ENCODE measurements at places on chromosomes 3 and 15.
A peak's percentile ranks its signal among the peaks of the same experiment; 100 is the strongest.

DNA sequence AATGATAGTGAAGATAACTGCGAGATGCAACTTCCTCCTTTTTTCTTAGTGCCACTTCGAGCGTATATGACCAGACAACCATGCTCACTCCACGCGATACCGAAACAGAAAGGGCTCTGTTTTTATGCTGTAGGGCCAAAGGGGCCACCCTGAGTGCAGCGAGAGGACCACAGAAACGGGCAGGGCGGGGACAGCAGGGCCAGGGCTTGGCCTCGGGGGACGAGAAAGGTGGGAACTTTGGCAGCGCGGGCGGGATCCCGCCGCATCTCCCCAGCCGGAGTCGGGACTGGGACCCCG lies 483 bp downstream of the VPS13C start:
- peak; percentile 44 for DNase-seq

GRCh38 chr15:42144841-42145375 lies 11.5 kb downstream of the PLA2G4F start:
- no peak for DNase-seq

- no peak for DNase-seq
Measured at GRCh38 chr15:70923311-70924080, 30.9 kb downstream of the LRRC49 start.

DNA sequence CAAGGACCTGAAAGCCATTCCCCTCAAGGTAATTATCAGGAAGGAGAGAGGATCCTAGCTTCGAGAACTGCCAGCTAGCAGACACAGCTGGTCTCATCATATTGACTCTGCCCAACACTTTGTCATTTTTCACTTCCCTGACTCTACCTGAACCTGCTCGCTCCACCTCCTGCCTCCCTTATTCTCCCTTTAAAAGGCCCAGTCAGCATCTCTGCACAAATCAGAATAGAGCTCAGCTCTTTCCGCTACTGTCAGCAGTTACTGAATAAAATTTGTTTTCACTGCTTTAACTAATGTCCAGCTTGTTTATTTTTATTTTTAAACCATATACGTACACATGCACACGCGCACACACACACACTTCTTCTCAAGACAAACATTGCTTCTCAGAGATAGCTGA lies 57.2 kb upstream of the MCF2L2 start:
- no peak for DNase-seq

DNA sequence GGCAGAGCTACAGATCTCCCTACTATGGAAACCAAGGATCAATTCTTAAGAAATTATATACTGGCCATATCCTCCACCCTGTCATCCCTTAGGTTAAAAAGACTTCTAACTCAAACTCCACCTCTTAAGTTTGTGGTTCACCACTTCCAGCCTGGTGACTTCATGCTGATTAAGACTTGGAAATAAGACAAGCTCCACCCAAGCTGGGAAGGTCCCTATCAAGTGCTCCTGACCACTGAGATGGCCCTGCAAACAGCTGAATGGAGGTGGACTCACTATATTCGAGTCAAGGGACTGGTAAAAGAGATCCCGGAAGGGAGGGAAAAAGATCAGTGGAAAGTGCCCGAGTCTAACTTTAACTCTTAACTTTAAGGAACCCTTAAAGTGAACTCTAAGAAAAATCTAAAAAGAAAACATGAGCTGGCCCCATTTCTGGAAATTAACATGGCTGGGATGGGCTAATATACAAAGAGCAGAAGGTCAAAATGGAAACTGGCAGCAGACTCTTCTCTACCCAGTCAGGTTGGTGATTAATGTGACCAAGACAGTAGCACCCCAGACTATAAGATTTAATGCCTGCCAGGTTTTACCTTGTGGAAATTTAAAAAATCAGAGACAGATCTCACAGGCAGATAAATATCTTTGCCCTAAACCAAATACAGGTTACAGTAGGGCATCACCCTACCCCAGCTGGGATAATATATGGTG lies 43.9 kb downstream of the PPCDC start:
- DNase-seq = no peak

DNA sequence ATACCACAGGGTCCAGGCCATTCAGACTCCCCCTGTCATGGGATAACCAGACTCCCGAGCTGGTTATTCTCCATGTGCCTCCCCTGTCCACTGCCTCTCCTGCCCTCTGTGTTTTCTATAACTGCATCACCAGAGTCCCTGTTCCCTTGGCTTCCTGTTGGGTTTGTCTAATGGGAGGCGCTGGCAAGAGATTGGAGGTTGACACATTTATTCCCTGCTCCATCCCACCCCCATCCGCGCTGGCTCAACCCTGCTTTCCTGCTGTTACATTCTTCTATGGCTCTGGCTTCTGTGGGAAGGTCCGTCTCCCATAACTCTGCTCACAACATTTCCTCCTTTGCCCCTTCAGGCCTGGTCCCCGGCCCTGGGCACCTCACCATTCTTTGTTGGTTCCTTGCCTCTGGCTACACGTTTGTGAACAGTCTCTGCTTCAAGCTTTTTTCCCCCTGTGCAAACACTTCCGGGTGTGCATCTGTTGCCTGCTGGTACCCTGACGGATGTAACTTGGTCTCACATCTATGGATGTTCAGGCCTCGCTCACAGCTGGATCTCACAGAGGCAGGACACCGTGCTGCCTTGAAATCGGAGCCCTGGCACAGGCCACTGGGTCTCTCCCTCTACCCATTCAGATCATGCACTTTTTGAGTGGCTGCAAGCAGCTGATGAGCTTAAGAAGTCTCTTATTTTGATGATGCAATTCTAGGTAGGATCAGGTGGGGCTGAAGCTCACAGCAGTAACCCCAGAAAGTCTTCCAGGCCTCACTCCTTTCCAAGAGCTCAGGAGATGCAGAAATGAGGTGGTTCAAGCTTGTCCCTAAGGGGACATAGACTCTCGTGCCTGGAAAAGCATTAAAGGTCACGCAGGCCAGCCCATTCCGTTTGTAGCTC lies 68.6 kb upstream of the ATP13A3 start:
- DNase-seq = no peak

DNA sequence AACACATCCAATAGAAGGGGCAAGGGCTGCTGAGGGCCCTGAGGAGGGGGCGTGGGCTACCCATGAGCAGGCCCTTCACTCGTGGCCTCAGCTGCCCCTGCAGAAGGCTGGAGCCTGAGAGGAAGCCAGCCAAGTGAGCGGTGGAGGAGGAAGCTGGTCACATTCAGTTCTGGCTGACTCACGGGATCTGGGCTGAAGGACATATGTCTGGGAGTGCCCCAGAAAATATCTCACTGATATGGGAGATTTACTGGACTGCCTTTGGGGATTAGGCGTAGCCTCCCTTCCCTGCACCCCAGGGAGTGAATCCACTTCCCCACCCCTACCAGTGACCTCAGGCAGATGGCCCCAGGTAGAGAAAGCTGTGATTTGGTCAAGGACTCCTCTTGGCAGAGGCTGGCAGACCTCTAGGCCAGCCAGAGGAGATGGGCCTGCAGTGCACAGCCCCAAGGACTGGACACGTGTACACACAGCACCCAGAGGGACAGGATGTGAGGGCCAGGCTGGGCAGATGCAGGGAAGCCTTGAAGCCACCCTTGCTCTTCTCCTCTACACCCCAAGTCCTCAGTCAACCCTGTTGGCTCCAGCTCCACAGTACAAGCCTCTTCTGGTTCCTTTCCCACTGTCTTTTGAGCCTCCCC lies 14.2 kb upstream of the ANKDD1A start:
- no peak for DNase-seq

GRCh38 chr3:9499455-9500107 lies 54.0 kb downstream of the LHFPL4 start:
- no peak for DNase-seq

- DNase-seq = no peak
Measured at GRCh38 chr3:159149633-159150032, 347.8 kb downstream of the MFSD1 start.

DNA sequence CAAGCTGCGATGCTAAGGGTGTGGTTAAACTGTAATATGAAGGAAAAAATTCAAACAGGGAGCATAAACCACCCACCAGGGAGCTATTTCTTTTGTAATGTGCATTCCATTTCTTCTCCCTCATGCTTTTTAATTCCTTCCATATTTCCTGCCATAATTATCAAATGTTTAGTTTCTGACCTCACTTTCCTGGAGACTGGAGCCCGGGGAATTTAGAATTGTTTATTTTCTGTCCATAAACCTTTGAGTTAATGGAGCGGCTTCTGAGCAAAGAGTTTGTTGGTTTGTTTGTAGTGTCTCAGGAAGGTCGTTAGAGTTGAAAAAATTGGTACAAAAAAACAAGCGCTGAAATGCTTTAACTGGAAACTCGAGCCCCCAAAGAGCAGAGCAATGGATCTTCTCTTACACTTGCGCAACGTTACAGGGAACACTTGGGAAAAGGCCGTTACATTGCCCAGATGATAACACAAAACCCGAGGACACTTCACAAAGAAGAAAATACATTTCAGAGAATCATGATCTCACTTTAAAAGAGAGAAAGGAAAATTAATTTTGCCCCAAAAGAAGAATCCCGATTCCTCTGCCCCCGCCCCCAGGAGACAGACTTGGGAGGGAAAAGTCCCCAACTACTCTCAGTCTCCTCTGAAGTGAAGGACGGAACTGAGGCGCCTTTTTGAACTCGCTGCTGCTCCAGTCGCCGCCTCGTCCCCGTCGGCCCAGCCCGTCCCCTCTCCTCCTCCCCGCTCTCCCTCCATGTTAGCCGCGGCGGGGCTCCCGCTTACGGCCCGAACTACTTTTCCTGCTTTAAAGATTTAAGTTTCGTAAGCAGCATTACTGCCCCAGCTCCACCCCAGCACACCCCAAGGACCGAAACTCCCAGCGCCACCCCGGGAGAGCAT lies 842 bp downstream of the FSTL1 start:
- no peak for DNase-seq

DNA sequence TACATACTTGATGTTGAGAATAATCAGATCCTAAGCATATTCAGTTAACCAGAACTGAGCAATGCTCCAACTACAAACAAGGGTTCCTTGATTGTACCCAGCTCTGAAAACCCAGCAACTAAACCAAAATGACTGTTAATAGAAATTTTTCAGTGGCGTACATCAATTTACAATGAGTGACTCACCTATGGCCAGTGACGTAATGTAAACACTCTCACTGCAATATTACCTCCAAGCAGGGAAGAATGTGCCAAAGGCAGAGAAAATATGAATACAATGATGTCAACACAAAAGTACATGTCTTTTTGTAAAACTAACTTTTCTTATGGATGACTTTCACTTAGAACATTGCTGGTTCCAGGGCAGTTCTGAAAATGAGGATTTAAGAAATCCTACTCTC lies 611.3 kb downstream of the EDEM1 start:
- no peak for DNase-seq

GRCh38 chr3:69338911-69339310 lies 47.0 kb downstream of the FRMD4B start:
- no peak for DNase-seq

GRCh38 chr3:152148579-152148978 lies 120.2 kb upstream of the MBNL1 start:
- no peak for DNase-seq

GRCh38 chr3:51675201-51675611 lies 4.2 kb downstream of the TEX264 start:
- peak; percentile 14 for DNase-seq

DNA sequence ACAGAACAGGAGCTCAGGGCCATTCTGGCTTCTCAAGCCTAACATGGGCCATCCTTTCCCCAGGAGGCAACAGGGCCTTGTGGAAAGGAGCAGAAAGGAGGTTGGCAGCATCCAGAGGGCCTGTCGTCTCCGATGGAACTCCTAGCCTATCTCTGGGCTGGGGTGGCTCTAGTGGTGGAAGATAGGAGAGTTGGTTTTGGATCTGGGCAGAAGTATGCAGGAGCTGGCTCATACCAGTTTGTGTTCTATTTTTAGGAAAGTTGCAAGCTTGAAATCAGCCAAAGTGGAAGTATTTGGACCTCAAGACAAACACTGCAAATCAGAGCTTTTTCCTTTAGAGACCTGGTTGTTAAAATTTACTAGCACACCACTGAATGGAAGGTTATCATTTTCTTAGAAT lies 35.4 kb upstream of the XCR1 start:
- no peak for DNase-seq

GRCh38 chr3:5297895-5298294 lies 110.4 kb downstream of the EDEM1 start:
- DNase-seq = no peak

- DNase-seq = no peak
Measured at GRCh38 chr15:48177383-48177765, 721 bp downstream of the MYEF2 start.

DNA sequence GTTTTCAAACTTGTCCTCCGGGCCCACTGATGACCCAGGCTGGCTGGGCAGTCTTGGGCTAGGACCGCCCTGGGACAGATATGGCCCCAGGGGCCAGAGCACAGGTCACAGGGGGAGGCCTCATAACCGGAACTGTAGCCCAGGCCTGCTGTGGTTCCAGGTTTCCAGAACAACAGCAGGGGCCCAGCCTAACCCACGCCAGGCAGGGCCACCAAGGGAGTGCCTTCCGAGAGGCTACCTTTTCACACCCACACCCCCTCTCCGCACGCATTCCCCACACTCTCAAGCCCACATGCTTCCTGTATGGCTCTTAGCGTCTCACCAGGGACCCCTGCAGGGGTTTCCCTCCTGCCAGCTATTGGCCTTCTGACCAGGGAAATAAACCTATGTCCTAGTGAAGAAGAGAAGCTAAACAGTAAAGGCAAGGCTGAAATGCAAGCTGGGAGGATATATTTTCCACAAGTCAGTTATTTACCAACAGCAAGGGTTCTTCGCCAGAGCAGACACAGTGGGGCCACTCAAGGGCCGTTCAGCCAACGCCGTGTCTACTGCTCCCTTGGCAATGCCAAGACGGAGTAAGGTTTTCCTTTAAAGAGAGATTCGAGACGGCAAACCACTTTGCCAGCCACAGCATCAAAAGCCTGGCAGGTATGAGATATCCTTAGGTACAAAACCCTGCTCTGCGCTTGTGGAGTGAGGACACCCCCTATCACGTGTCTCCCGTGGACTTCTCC lies 135.1 kb downstream of the ATP10A start:
- DNase-seq = no peak

- no peak for DNase-seq
Measured at GRCh38 chr15:79815468-79815867, 81.3 kb downstream of the MTHFS start.

DNA sequence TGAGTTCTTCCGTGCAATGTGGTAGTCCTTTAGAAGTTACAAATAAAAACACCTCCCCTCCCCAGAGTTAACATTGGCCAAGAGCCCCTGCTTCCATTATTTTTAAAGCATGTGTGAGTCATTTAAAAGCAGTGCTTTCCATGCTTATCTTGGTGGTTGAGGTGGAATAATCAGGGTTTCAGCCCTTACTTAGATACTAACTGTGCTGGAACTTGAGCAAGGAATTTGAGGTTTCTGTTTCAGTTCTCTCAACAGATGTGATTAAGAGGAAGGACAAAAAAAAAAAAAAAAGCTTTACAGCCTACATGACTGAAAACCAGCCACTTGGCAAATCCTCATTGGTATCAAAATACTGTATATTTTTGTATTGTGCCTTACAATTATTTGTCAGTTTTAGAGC lies 64.5 kb downstream of the CGNL1 start:
- no peak for DNase-seq

GRCh38 chr15:81375461-81375860 lies 1.4 kb upstream of the TMC3 start:
- DNase-seq = no peak

- DNase-seq = no peak
Measured at GRCh38 chr15:94793641-94794040, 562.3 kb downstream of the MCTP2 start.
